ENCODE measurements at places on chromosomes 1 and 21.

DNA sequence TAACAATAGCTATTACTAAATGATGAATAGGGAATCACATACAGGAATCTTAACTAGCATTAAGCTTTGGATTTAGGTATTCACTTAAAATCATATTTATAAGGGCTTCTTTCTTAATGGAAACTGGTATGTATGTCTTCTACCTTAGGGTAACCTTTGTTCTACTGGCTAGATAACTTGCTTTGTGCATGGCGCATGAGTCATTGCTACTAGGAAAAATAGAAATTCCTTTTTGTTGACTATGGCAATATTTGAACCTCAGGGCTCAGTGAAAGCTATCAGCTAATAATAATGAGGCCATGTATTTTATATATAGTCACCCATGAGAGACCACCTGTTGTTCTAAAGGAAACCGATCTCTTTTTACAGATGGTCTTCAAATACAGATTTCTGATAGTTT is 72.5 kb downstream of the RPS6KC1 start:
- peak; percentile 41 for DNase-seq

DNA sequence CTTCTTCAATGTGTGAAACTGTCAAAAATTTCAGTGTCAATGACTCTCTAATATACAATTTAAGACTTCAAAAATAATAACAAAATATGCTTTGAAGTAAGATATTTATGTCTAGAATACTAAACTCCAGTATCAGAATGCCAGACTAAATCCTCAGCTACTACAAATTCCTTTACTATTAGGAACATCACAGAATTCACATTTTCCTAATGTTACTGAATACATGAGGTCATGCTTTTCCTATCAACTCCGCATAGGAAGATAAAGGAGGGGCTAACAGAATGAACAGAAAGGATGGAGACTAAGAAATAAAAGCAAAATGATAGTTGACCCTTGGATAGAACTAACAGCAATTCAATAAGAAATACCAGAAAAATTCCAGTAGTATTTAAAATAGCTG is 292.7 kb downstream of the SDCCAG8 start:
- no peak for DNase-seq

GRCh38 chr21:28804089-28804670 is 188.5 kb downstream of the LTN1 start:
- no peak for DNase-seq

- DNase-seq, result no peak
These were observed 61.3 kb upstream of the BACH1 start for GRCh38 chr21:29237110-29238052.

- no peak for DNase-seq
These were observed 58.1 kb downstream of the SERBP1 start for GRCh38 chr1:67372136-67372535.
